ENCODE measurements at places on chromosomes 13 and 19. TPM values are rescaled to one million over a fixed set of nuclear protein-coding genes. Genes with fewer than 3 reads are reported as not detected.

Gene ZNF345
- total RNA-seq = 2.8 TPM

Gene TLE6
- 0.87 TPM for total RNA-seq

Gene MEDAG
- 101 TPM for total RNA-seq

Gene LMTK3
- 0.15 TPM for total RNA-seq

Gene ZGLP1
- 0.29 TPM for total RNA-seq

Measured in smooth muscle cell of trachea (primary cell).